ENCODE measurements at places on chromosomes 6 and 20.

DNA sequence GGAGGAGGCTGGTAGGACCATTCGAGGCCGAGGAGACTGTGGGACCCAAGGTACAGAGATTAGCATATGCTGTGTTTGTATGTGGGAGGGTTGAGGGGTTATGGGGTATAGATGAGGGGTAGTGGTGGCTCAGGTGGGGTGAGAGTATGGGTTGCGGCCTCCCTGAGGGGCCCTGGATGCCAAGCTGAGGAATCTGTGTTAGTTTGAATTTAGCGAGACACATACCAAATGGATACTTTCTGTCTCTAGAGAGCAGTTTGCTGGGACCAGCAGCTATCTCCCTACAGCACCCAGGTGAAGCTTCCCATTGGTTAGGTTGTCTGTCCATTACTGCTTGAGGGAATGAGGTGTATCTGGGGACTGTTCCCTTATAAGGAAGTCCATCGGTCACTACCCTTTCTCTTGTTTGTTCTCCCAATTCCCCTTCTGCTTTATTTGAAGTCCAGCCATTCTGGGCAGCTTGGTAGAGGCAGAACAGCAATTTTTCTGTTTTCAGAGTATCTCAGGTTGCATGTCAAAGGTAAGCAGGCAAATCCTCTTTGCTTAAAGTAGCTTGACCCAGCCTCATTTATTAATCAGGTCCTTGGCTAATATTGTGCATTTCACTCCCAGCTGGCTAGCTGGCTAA lies 15.2 kb downstream of the CHMP4B start:
- no peak for DNase-seq

GRCh38 chr6:164216368-164216767 lies 801.9 kb downstream of the QKI start:
- no peak for DNase-seq

DNA sequence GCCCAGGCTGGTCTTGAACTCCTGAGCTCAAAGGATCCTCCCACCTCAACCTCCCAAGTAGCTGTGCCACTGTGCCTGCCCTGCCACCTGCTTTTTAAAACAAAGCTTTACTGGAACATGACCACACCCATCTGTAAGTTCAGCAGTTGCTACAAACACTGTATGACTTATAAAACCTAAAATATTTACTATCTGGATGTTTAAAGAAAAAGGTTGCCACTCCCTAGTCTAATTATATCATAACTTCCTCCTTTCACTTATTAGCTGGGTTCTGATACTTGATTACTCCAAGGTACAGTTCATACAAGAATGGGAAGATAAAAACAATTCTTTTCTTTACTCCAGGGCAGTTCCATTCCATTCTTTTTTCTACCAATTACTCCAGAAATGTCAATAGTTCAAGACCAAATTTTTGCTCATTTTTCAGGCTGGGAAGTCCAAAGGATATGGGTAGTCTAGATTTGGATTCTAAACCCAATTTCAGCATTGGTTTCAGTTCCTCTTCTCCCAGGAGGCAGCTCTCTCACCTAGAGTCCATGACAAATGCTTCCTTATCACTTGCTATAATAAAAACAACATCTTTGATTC lies 63.1 kb downstream of the SEC63 start:
- DNase-seq, result no peak

GRCh38 chr6:11278207-11278559 lies 45.7 kb upstream of the NEDD9 start:
- DNase-seq, result no peak

Measured in HCT116 (cell line).